ENCODE measurements at places on chromosomes 16 and 17. TPM values are rescaled to one million over a fixed set of nuclear protein-coding genes. Genes with fewer than 3 reads are reported as not detected.

DNA sequence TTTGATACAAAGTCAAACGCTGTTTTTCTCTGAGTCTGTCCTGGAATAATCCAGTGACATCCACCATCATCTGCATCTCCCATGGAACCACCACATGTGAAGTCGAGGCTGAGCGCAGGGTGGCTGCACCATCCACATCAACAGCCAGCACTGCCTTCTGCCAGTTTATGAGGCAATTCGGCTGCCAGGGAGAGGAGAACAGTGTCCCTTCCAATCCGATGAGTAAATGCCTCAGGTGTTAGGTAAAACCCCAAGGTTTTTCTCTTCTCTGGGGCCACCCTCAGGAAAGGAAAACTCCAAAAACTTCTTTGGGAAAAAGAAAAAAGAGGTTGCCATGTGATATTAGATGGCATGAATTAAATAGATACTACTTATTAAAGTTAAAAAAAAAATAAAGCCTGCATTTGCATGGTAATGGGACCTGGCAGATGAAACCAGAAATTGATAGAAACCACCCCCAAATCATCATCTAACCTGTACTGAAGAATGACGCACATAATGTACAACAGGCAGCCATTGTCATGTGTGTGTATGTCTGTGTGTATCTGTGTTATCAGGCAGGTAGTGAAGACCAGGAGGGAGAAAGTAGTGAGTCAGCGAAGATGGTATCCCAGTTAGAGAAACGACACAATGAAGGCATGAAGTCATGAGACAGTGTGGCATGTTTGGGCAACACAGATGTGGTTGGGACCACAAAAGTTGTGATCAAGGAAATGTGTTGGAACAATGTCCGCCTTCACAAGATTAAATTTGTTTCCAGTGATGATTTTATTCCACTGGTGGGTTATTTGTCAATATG is 478.7 kb downstream of the CDH13 start:
- no peak for DNase-seq

DNA sequence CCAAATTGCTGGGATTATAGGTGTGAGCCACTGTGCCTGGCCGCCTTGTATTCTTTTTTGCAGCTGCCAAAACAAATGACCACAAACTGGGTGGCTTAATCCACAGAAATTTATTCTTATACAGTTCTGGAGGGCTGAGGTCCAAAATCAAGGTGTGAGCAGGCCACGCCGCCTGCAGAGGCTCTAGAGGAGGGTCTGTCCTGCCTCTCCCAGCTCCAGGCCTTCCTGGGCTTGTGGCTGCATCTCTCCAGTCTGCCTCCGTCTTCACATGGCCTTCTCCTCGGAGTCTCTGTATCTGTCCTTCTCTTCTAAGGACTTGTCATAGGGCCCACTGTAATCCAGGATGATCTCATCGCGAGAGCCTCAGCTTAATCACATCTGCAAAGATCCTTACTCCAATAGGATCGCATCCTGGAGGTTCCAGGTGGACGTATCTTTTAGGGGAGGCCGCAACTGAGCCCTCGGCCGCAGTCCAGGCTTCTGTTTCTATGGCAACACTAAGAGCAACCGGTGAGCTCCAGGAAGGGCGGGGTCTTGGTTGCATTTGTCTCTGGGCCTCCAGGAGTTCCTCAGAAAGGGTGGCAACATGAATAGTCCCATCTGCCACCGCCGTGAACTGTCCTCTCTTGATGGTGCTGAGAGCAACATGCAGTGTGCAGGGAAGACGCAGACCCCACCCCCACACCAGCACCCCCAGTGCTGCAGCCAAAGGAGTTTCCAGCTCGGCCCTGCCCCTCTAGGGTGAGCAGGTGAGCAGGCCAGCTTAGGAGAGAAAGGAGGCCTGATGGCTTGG is 29.5 kb upstream of the CREBBP start:
- peak; percentile 29 for DNase-seq

DNA sequence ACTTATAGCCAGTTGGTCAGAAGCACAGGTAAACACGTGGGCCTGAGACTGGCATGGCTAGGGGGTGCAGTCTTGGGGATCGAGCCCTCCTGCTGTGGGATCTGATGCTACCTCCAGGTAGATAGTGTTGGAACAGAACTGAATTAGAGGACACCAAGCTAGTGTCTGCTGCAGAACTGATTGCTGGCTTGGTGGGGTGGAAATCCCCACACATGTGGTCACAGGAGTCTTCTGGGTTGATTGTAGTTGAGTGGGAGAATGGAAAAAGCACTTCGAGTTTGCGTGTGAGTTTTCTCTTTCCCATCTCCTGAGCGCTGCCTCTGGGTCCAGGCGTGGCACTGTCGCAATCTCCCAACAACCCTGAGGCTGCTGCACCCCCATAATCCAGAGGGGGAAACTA is 8.0 kb upstream of the SPATA32 start:
- DNase-seq = no peak

The FA2H gene
- 6.3 TPM for total RNA-seq

DNA sequence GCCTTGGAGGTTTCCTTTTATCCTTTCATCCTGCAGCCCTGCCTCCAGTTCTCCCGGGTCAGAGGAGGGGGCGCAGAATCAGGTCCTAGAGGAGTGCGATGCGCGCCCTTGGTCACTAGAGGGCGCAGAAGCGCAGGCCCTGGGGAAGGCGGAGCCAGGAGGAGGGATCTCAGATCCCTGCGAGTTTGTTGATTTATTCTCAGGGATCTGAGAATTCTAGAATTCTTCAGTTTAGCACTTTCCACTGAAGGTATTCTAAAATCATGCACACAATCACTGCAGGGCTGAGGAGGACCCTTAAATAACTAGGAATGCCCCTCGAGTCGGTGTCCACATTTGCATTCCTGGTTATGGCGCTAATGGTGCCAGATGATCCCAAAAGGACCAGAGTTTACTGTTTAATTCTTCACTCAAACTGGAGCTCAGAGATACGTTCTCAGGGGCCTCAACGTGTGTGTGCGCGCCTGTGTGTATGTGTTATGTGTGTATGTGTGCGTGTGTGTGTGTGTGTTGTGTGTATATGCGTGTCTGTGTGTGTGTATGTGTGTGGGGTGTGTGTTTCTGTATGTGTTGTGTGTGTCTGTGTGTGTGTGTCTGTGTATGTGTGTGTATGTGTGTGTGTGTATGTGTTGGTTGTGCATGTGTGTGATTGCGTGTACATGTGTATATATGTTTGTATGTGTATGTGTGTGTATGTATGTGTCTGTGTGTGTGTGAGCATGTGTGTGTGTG is 6.9 kb upstream of the ELAC2 start:
- peak; percentile 87 for DNase-seq

The CLDN7 gene
- total RNA-seq = 117 TPM

- DNase-seq = peak; percentile 49
Observed at GRCh38 chr16:3810818-3811217, 69.7 kb downstream of the CREBBP start.

The KRTAP3-1 gene
- not detected for total RNA-seq

DNA sequence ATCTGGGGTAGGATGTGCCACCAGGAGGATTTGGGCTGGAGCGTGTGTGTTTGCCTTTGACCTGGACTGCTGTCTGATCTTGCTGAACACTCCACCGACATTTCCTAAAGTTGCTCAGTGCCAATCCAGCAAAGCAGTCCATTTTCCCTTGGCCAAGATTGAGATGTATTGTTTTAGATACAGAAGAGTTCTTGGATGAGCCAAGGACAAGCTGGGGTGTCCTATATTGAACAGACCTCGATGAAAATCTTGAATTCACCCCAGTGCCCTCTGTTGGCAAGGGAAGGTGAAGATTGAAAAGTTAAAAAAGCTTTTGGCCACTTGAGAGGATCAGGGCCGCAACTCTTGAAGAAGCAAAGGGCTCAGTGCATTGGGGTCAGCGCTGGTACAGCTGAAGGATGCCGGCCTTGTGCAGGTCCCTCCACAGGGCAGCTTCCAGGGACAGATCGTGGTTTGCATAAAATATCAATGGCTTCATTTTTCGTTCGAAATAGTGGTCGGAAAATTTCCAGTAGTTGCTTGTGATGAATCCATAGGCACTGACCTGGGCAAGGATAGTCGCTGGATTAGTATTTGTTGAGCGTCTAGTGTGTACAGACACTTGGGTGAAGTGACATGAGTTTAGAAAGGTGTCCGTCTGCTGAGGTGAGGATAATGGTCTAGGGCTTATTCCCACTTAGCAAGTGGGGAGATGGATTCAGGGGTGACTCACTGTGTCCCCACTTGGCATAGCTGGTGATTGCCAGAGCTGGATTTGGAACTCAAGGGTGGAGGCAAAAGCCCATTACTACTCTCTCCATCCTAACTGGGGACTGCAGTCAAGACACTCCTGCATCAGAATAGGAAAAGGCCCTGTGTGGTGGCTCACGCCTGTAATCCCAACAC is 19.7 kb downstream of the ST6GALNAC2 start:
- peak; percentile 47 for DNase-seq

DNA sequence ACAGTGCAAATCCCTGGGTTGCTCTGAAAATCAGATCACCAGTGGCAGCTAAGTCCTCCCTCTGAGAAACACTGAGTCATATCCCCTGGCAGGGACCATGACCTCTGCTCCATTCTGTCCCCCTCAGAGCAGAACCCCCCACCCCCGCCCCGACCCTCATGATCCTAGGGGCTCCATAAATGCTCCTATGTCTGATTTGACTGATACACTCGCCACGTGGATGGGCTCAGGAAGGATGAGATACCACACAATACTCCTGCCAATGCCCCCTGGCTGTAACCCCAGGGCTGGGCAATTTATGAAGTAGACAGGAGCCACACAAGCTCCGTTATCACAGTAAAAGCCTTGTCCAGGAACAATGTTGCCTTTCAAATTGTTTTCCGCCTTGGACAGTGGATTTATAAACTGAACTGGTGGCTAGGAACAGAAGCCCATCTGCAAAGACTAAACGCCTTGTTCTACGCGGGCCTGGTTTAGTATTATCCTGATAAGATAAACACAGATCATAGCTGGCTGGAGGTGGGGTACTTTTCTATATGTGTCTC is 394.8 kb downstream of the SLC39A11 start:
- DNase-seq = no peak

Data from GM23338 (cell line).